ENCODE measurements at places on chromosomes 16 and 17. TPM values are rescaled to one million over a fixed set of nuclear protein-coding genes. Genes with fewer than 3 reads are reported as not detected.

The SHISA6 gene
- 1.5 TPM for total RNA-seq

The CTRB1 gene
- not detected for total RNA-seq

- H3K4me3 ChIP-seq: no peak overlapping the region
- no peaks in the 10 kb centered on the region for H3K4me1 ChIP-seq
- no peak for DNase-seq
- H3K36me3 ChIP-seq: no peaks in the 10 kb centered on the region
- H3K27me3 ChIP-seq: no peaks in the 10 kb centered on the region
- H3K27ac ChIP-seq: no peak overlapping the region
Measured at GRCh38 chr17:39800540-39800939, 62.8 kb downstream of the GRB7 start.

The SLC46A1 gene
- total RNA-seq: 13.8 TPM

GRCh38 chr17:5065227-5065744 lies 13.0 kb upstream of the ZFP3 start:
- H3K36me3 ChIP-seq: no peaks in the 10 kb centered on the region
- H3K4me3 ChIP-seq: no peak overlapping the region
- no peak for DNase-seq

DNA sequence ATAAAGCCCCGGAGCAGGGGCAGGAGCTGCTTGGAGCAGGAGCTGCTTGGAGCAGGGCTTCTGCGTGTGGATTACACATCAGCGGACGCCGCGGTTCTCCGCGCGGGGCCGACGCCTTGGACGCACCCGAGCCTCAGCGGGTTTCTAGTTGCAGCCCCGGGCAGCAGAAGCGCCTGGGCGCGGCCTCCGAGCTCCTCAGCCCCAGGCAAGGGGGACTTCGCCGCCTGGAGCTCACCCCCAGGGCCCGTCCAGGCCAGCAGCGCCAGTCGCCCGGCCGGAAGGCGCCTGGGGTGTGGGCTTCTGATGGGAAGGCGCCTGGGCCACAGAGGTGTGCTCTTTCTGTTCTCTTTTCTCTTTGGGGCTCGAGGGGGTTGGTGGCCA lies 6.3 kb downstream of the FOXF1 start:
- peaks cover 44% of the 10 kb centered on the region for H3K4me1 ChIP-seq
- no peak overlapping the region for H3K4me3 ChIP-seq
- peak overlapping the region; percentile 57 for H3K27ac ChIP-seq
- no peaks in the 10 kb centered on the region for H3K27me3 ChIP-seq

All from vagina (tissue), 2 donors.